ENCODE measurements at places on chromosomes 7 and 10.
A peak's percentile ranks its signal among the peaks of the same experiment; 100 is the strongest.

DNA sequence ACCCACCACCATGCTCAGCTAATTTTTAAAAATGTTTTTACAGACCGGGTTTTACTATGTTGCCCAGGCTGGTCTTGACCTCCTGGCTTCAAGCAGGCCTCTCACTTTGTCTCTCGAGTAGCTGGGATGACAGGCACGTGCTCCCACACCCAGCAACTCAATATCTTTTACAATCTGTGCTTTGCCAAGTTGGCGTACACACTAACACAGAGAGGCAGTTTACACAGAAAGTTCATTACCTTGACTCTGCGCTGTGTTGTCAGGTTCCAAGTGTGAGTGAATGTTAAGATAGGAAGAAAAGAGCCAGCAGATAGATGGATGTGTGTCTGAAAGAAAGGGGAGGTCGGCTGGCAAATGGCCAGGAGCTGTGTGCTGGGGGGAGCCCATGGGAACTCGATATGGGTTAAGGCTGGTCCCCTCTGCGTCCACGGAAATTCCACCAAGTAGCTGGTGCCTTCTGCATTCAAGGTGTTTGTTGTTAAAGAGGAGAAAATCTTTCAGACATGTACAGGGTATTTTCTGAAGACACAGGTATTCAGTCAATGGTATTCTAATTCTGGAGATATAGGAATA is 299.8 kb downstream of the CAMK1D start:
- DNase-seq, result no peak

DNA sequence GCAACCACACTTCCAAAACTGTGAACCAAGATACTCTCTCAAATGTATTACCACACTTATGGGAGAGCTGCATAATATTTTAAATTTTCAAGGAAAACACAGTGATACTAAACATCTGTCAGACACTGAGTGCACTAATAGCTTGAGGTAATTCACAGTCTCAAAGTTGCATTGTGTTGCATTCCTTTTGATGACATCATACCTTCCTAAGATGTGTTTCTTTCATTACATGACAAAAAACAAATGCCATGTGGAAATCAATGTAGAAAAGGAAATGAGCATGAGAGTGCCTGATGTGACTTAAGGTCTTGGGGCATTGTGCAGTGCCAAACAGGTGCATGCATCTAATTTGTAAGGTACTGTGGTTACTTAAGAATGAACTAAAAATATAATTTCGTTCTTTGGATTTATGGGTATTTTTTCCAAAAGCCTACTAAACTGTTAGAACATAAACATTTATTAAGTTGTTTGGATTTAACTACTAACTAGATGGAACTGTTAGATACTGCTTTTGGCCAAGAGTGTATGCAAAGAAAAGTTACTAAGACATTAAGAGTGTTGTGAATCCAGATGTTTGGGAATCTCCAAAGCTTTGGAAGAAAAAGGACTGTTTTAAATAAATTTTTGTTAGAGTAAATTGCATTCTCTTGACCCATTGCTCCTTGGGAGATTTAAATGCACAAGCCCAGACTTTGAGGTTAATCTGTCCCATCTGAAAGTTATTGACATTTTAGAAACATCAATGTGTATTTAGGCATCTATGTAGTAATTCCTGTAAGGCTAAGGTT is 496.2 kb upstream of the SEMA3D start:
- DNase-seq, result no peak

DNA sequence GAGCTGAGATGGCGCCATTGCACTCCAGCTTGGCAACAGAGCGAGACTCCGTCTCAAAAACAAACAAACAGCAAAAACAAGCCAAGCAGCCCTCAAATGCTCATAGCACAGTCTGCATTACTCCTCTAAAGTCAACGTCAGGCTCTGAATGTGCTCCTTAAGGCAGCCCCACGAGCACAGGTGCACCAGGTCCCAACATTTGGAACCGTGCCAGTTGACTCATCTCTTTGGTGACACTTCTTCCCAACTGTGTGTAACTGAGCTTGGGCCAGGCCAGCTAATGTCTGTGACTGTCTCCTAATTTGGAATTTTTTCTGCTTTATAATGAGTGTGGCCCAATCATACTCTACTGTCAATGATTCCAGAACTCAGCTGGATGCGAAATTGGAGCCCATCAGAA is 66.3 kb upstream of the EFCAB10 start:
- no peak for DNase-seq

GRCh38 chr7:134353411-134353810 is 36.7 kb upstream of the SLC35B4 start:
- no peak for DNase-seq

DNA sequence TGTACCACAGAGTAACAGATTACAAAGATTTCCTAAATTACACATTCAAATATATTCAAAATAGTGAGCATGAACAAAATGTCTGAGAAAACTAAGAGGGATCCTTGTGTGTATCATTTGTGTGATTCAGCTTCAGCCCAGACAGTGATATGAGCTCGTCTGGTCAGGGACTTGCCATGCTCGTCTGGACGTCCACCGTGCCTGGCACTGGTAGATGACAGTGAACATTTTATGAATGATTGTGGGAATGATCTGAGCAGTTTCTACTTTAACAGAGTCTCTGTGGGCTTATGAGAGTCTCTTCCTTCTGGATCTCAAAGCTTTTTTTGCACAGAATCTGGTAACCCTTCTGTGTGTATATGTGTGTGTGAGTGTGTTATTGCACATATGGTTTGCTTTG is 34.2 kb upstream of the ANKRD2 start:
- DNase-seq, result no peak

DNA sequence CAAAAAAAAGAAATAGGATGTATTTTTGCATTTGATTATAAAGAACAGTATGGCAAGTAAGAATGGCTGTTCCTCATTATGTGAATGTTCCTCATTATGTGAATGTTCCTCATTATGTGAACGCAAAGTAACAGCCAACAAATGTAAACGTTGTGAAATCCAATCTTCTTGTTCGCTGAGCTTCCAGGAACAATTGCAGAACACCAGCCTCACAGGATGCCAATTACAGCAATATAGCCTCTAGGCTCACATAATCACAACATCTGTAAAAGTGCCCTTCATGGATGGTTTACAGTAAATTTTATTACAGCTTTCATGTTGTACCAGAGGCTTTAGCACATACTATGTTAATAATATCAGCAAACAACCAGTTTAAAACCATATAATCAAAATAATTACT is 71.6 kb downstream of the THSD7A start:
- DNase-seq, result no peak

GRCh38 chr10:74881253-74881884 is 55.0 kb downstream of the KAT6B start:
- no peak for DNase-seq

- no peak for DNase-seq
These were observed 235.2 kb downstream of the DPP6 start for GRCh38 chr7:154287356-154287755.

DNA sequence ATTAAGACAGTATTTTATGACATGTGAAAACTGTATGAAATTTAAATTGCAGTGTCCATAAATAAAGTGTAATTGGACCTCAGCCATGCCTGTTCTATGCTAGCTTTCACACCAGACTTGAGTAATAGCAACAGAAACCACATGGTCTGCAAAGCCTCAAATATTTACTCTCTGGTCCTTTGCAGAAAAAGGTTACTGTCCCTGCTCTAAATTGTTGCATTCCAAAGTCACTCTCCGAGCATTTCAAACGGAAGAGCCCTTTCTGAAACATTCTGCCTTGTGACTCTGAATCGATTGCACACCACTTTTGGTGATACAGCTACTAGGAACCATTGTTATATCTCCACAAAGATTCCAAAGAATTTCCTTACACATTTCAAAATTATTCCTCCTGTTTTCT is 81.0 kb upstream of the STK17A start:
- no peak for DNase-seq

GRCh38 chr10:83982812-83983211 is 156.5 kb upstream of the GHITM start:
- no peak for DNase-seq

- DNase-seq, result no peak
These were observed 7.1 kb downstream of the SND1 start for GRCh38 chr7:127658970-127659630.

- DNase-seq, result no peak
These were observed 263.6 kb downstream of the PHTF2 start for GRCh38 chr7:78062214-78062613.

DNA sequence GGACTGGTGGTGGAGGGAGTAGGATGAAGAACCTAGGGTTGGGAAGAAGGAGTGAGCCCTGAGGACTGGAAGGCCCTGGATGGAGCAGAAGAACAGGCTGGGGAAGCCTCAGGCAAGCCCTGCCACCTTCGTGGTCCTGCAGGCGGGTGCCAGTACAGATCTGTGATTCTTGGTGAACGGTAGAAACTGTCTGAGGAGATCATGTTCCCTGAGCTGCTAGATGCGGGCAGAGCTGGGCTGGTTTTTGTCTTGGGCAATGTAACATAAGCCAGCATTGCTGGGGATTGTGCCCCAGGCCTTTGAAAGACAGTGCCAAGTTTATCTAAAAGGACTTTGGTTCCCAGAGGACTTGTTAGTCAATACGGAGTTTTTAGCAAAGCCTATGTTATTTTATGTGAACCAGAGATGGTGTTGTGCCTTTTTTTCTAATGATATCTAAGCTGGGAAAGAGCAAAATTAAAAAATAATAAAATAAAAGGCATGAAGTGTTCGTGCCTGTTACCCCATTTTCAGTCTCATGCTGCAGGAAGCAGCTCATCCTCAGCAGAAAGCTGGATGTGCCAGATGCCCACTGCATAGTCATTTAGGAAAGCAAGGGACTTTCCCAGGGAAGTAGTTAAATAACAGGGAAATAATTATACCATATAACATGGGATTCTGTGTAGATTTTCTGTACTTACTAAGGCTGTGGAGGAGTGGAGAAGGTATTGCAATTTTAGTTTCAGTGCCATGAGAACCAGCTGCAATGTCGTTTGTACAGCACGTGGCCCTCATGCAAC is 24.4 kb upstream of the FIGNL1 start:
- peak; percentile 14 for DNase-seq

GRCh38 chr10:66827353-66827752 is 98.5 kb upstream of the LRRTM3 start:
- no peak for DNase-seq

DNA sequence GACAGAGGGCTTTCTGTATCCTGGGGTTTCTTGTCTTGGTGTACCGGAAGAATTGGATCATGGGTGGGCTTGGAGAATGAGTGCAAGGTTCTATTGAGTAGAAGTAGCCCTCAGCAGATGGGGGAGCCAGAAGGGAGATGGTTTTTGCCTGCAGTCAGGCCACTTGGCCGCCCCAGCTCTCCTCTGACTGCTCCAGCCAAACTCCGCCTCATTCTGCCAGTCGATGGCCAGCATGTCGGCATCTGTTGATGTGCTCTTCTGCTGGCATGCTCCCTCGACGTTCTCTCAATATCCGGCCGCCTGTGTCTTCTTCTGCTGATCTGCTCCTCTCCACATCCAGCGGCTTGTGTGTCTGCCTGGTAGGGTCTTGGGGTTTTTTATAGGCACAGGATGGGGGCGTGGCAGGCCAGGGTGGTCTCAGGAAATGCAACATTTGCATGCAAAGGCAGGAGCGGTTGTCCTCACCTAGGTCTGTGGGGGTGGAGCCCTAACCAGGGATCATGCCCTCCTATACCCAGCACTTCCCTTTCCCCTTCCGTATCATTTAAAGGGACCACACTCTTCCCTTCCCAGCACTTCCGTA is 40.2 kb upstream of the TNS3 start:
- no peak for DNase-seq

GRCh38 chr10:59553162-59553900 is 156.3 kb downstream of the SLC16A9 start:
- no peak for DNase-seq

DNA sequence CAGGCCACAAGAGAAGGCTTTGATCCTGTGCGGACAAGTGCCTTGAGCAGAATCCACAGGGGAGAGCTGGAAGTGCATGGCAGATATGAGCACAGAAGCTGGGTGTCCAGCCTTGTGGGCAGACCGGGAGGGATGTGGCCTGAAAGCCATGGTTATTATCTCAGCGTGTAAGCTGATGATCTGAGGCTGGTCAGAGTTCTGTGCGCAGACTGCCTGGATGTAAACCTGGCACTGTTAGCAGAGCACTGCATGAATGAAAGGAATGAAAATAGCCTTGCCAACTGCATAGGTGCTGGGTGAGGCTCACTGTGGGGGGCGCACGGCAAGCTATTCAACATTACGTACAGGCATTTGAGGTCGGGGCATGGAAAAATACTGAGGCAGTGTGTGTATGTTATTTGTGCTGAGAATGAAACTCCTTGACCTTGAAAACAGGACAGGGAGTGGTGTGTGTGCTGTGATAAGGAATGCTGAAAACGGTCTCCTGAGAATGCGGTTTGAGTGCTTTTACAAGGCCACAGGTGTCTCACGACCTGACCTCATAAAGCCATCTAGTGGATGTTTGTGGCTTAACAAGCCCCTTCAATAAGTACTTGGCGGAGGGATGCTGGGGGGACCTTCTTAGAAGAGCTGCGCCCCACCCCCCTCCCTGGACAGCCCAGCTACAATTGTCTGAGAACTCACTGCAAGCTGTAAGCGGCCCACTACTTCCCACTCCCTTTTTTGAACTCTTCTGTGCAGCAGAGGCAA is 18.7 kb downstream of the AKR1C1 start:
- peak; percentile 26 for DNase-seq

GRCh38 chr7:603152-603951 is 83.7 kb upstream of the PDGFA start:
- DNase-seq, result peak; percentile 72

DNA sequence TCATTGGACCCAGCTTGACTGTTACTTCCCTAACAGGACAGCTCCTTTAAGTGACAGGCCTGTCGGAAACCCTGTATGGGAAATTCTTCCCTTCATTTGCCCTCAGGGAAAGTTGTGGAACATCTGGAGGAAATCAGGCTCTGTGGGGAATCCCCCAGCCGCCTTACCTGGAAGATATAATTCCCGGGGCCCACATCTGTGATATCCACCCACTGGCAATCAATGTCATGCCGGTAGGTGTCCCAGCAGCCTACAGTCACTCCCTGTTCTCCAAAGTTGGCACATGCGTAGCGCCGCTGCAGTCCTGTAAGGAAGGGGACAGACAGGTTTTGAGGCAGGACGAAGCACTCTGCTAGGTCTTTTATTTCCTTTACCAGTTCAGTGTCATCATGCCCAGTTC is 16.6 kb downstream of the LOXL4 start:
- DNase-seq, result no peak

DNA sequence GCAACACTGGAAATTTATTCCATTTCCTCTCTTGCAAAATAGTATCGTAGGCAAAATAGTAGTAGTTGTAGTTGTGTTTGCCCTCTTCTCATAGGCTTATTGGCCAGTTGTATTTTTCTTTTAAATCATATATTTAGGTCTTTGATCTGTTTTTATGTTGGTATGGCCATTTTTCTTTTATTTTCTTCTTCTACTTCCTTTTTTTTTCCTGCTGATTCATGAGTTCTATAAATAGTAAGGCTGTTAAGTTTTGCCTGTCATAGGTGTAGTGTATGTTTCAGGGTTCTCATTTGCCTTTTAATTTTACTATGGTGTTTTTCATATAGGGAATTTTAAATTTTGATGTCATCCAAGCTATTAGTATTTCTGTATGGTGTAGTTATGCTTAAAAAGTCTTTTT is 25.4 kb upstream of the MRC1 start:
- DNase-seq, result no peak

DNA sequence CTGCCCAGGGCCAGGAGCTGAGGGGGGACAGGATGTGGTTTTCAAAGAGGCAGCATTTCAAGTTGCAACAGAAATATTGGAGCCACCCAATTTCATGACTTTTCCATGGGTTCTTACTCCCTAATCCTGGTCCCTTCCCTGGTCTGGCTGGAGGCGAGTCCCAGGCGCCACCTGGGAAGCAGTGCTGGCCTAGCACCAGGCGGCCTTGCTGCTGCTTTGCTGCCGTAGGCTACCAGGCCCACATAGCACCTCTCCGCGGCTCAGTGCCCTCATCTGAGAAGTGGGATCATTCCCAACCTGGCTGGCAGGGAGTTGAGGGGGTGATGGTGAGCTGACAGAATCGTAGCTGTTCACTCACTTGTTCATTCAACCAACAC is 33.7 kb downstream of the ZMIZ1 start:
- DNase-seq, result no peak

Data from activated CD4-positive, alpha-beta T cell treated with anti-CD3 and anti-CD28 coated beads, Interleukin-2, amount 50 U/mL, for 16 hours (primary cell).